ENCODE measurements at places on chromosomes 3 and 15.
A peak's percentile ranks its signal among the peaks of the same experiment; 100 is the strongest.

GRCh38 chr3:62201438-62202035 is 171.8 kb downstream of the FEZF2 start:
- no peak for DNase-seq

- DNase-seq, result no peak
Measured at GRCh38 chr3:146861262-146861661, 256.1 kb upstream of the PLSCR5 start.

DNA sequence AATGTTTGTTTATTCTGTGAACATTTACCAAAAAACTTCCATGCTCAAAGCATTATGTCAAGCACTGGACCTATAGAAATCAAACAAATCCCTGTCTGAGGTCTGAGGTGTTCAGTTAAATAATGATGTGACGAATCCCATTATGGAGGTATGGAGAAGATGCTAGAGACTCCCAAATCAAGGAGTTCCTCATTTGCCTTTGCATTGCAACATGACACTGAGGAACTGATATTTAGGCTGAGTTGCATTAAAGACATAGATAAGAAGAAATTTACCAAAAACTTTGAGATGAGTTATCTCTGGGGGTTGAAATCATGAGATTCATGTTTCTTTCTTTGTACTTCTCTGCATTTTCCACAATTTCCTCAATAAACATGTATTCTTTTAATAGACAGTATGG is 16.0 kb downstream of the CD200 start:
- DNase-seq, result no peak

DNA sequence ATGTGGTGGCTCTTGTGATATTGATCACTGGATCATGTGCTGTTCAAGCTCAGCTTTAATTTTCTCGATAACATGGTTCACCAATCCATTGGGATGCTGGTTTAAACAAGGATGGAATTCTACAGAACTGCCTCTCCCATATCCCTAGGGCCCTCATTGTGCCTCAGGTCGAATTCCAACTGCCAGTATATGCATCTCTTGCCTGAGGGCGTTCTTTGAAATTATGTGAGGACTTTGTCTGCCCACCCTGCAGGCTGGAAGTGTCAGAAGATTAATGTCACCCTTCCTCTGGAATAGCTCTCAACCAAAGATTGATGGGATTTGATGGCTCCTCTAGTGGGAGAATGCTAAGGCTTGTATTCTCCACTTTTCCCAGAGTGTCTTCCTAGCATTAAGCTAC is 175.6 kb upstream of the GALNT15 start:
- no peak for DNase-seq

DNA sequence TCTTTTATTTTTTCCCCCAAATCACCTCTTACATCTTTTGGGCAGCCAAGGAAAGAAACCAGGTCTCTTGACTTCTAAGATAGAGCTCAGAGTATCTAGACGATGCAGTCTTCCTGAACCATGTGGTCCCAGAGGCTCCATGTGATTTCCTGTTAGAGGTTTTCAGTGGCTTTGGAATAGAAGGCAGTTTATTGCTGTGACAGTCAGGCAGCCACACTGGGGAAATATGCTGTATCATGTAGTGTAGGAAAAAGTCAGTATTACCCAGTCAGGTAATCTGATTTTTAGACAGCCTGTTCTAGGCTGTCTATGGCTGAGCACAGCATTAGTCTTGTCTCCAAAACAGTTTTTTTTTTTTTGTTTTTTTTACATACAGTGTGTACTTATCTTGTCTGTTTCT is 294.3 kb downstream of the THSD4 start:
- no peak for DNase-seq

DNA sequence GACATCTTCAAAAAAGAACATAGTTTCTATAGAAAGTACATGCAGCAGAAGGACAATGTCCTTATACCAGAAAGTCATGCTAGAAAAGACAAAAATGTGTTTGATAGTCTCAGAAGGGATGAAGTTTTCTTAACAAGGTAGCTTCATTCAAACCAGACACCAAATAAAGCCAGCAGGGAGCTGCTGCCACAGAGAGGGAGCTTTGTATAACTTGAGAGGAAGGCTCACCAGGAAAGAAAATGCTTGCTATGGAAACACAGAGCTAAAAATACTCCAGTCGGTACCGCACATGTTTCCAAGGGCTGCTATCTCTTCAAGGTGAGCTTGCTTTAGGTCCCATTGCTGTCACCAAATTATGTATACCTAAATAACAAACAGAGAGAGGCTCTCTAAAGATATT is 1074.8 kb upstream of the ALCAM start:
- DNase-seq, result no peak

- no peak for DNase-seq
Measured at GRCh38 chr3:63202529-63202928, 75.6 kb upstream of the SYNPR start.

GRCh38 chr3:25870452-25870851 is 80.6 kb downstream of the OXSM start:
- DNase-seq, result no peak

DNA sequence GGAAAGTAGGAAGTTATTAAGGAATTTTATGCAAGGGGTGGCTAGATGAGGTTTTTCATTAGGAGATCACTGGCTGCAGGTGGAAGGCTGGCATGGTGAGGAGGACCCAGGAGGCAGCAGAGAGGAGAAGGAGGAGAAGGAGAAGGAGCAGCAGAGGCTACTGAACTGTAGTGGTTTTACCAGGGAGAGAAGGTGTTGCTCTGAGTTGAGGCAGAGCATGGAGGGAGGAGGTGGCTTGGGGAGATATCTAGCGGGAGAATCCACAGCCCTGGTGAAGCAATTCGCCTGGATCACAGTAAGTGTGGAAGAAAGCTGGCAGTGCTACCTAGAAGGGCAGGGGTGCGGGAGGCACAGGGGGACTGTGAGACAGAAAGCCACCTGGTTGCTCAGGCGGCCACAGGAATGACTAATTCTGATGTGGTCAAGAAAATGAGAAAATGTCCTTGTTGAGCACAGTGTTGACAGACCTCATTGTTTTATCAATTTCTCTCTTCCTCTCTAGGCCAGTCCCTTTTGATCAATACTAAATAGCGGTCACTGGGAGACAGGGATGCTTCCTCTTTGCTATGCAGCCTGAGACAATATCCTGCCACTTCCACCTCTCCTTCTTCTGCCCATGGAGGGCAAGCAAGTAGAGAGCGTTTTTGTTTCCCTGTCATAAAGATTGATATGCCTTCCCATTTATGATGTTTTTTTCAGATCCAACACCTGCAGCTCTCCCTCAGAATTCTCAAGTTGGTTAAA is 94.6 kb downstream of the EEFSEC start:
- no peak for DNase-seq

GRCh38 chr3:72071624-72072023 is 286.7 kb upstream of the PROK2 start:
- DNase-seq, result no peak

DNA sequence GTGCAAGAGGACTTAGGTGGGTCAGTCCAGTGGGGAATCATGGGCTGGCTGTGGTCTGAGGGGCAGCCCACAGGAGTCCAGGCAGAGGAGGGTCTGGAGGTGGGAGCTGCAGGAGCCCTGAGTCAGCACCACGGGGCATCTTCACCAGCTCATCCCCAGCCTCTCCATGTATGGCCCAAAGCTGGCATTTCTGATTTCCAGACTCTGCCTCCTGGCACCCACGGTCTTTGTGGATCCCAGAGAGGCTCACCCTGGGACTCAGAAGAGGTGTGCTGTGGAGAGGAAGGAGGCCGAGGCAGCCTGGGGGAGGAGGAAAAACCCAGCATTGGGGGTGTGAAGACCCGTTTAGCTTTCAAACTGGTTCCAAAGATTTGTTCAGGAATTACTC is 64.5 kb upstream of the KLF13 start:
- no peak for DNase-seq

GRCh38 chr3:37984051-37984450 is 6.5 kb upstream of the VILL start:
- no peak for DNase-seq

DNA sequence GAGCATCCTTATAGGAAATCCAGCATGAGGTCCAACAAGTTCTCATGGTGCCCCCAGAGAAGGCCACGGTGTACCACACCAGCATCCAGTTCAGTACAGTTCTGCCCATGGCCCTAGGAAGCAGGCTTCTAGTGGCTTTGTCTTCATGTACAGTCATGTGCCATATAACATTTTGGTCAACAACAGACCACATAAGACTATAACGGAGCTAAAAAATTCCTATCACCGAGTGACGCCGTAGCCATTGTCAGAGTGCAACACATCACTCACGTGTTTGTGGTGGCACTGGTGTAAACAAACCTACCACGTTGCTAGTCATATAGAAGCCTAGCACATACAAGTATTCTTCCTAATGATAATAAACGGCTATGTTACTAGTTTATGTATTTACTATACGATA is 209.0 kb downstream of the ARRDC4 start:
- DNase-seq, result no peak

DNA sequence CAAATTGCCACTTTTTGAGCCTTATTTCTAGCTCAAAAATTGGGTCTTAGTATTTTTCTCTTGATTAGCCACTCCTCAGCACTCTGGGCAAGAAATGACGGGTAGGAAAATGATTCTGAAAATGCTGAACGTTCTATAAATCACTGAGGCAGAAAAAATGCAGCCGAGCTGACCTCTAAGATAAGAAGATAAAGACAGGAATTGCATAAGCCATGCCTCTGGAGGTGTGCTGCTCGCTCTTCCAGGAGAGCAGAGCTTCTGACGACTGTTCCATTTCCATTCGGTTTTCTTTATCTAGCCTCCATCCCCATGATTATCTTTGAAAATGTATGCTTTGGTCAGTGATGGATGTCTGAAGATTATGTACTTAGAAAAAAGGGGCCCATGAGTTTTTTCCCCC is 558.8 kb upstream of the ADAMTS9 start:
- no peak for DNase-seq

GRCh38 chr3:182400838-182401237 is 392.5 kb upstream of the ATP11B start:
- no peak for DNase-seq

GRCh38 chr3:191412759-191413158 is 48.2 kb upstream of the PYDC2 start:
- no peak for DNase-seq

DNA sequence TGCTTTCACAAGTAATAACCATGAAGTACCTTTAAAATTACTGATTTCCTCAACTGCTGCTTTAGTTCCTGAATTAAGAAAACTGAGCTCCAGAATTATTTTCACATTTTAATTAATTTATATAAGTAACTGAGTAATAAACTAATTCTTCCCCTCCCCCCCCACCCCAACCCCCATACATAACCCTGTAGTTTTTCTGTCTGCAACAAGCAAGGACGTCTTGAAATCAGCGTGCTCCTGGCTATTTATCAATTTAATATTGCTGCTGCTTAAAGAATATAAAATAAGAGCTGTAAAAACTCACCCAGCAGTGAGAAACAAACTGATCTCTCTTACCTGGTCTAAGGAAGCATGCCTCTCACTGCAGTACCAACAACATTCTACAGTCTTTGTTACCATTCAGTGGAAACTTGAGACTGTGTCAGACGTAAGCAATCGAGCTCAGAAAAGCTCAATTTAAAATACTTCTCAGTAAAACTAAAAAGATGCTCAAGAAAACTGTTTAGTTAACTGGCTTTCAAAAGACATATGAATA is 121.0 kb downstream of the TFDP2 start:
- DNase-seq, result peak; percentile 14

DNA sequence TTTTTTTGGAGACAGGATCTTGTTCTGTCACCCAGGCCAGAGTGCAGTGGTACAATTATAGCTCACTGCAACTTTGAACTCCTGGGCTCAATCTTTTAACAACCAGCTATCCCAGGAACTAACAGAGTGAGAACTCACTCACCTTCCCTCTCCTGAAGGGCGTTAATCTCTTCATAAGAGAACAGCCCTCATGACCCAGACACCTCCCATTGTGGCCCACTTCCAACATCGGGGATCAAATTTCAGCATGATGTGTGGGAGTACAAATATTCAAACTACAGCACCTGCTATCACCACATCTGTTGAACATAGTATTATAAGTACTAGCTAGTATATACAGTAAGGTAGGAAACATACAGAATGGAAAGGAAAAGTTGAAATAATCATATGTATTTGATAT is 132.5 kb downstream of the DOCK3 start:
- DNase-seq, result no peak

DNA sequence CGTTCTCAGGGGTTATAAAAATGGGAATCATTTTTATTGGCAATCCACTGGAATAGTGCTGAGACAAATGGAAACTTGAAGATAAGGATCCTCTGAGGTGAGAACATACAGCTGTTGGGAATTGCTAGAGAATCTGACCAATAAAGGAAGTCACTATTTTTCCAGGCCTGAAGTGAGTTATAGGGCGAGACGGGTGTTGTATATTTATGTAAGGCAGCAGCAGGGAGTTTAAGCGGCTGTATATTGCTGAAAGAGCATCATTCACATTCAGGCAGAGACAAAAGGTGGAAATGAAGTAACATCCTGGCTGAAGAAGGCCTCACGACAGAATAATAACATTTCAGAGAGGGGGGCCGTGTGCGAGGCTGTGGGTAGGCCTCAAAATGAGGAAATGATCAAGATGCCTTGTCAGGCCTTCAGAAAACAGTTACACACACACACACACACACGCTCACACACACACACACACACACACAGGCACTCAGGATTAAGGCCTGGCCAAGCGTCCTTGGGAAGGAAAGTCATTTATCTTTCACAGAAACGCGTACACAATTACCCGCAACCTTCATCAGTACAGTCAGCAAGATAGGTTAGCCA is 964.9 kb upstream of the NR2F2 start:
- DNase-seq, result no peak

GRCh38 chr15:32796856-32797255 is 79.1 kb downstream of the GREM1 start:
- DNase-seq, result no peak

DNA sequence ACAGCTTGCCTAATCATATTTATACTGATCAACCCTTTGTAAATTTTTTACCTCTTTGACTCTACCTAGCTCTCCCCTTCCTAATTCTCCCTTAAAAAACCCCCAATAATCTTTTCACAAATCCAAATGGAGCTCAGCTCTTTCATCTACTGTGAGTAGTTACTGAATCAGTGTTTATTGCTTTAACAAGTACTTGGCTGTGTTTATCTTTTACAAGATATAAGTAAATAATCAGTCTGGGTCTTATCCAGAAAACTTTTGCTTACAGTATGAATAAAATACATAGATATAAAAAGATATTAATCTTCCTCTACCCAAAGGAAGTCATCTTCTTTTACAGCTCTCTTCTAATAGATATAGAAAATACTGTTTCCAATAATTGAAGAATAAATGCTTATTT is 366.4 kb downstream of the RAP2B start:
- DNase-seq, result no peak

DNA sequence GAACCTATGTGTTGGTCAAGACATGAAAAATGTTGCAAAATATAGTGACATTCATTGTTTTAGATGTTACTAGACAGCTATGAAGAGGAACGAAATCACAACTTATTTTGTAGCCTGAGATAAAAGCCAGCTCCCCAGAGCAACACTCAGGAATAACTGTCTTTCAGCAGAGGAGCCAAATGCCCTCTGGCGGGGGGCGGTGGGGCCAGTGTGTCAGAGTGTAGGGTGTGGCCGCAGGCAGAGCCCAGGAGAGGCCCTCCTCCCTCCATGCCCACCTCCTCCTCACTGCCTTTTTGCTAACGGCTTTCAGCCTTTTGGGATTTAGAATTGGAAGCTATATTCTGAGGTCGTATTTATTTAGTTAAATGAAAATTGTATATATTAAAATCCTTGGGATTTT is 16.9 kb downstream of the APOD start:
- DNase-seq, result no peak

GRCh38 chr15:53563627-53564026 is 195.8 kb downstream of the WDR72 start:
- no peak for DNase-seq
